Stimulated activated CD4-positive, alpha-beta T cell treated with anti-CD3 and anti-CD28 coated beads, Interleukin-1b, Interleukin-23, amount 100 ng/mL, for 1 hour (primary cell): ENCODE measurements at places on chromosomes 3 and 15.

- no peak for DNase-seq
Measured at GRCh38 chr15:92808598-92809063, 91.5 kb upstream of the CHD2 start.

GRCh38 chr3:52323526-52324295, 7.6 kb downstream of the DNAH1 start:
- no peak for DNase-seq

DNA sequence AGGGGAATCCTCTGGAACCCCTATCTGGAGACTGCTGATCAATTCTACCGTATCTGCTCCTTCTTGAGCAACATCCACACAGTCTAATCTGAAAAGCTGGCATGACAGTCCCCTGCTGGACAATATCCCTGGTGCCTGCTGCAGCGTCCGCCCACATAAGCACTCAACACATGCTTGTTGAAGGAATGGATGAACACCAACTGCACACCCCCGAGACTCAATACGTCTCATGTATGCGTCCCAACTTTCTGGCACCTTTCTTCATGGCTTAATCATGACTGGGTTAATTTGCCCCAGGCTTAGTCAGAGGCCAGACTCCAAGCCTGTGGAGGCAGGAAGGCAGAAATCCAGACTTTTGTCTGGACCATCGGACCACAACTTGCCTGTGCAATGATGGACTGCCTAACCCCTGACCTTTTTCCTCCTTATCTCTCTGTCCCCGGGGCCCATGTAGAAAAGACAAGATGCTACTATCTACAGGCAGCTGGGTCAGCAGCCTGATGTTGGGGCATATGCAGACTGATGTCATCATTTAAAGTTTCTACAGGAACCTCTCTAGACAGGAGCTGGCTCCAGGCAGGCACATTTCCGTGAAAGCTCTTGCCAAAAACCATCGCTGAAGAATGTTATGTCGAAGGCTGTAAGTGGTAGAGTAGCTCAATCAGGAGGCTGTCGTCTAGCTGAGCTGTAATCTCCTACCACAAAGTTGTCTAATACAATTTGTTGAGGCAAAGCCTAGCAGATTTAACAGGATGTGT, 114.1 kb upstream of the TPM1 start:
- no peak for DNase-seq

GRCh38 chr3:36303286-36303685, 77.0 kb upstream of the STAC start:
- no peak for DNase-seq

- DNase-seq = no peak
Measured at GRCh38 chr15:24734396-24734795, 58.8 kb downstream of the NPAP1 start.

GRCh38 chr3:40924559-40925141, 274.7 kb upstream of the CTNNB1 start:
- no peak for DNase-seq

GRCh38 chr15:91559066-91559465, 294.4 kb upstream of the SLCO3A1 start:
- DNase-seq = no peak

- no peak for DNase-seq
Measured at GRCh38 chr3:14647976-14648955, 3.3 kb upstream of the CCDC174 start.

- DNase-seq = no peak
Measured at GRCh38 chr3:171267104-171267503, 193.1 kb downstream of the TNIK start.
